Adipocyte (in vitro differentiated cells): ENCODE measurements at places on chromosomes 5 and 9.

DNA sequence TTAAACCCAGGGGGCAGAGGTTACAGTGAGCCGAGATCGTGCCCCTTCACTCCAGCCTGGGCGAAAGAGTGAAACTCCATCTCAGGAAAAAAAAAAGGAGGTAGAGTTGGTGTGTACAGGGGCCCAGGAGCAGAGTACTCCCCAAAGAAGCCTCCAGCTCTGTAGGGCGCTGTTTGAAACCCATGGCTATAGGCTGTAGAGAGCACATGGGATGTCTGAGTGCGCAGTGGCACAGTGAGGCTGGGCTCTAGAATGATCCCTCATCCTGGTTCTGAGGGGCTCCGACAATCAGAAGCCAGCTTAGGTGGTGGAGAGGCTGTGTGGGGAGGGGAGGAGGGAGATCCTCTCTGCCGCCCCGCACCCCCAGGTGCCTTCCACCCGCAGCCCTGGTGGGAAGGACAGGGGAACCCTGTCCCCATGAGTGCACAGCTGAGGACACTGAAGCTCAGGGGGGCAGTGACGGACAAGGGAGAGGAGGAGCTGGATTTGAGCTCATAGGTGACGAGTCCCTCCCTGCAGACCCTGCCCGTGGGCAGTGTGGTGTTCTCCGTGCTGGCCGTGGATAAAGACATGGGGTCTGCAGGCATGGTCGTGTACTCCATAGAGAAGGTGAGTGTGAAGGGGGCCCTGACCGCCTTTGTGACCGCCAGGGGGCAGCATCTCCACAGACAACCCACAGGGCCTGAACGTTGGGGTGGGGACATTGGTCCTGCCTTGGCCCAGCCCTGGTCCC is 24.6 kb downstream of the CDHR2 start:
- DNase-seq: peak; percentile 80

- no peak for DNase-seq
Measured at GRCh38 chr5:125700380-125700861, 722.8 kb upstream of the GRAMD2B start.

- peak; percentile 33 for DNase-seq
Measured at GRCh38 chr9:14383294-14383693, 69.4 kb upstream of the NFIB start.

- DNase-seq: peak; percentile 96
Measured at GRCh38 chr5:140400730-140401361, 787 bp upstream of the ANKHD1 start.

DNA sequence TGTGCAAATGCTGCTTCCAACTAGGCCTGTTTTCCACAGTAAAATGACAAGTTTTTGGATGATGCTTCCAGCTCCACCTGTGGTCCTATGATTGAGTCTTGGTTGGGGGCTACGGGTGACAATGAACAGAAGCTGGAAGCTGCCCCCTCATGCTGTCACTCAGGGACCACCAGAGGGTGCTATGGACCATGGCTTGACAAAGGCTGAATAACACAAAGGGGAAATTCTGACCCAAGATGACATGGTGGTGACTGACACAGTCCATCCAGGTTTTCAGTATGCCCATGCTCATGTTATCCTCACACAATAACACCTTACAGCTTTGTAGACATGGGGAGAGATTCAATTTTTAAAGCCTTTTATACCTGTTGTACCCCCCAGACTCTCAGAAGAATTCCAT is 23.9 kb upstream of the SAP30L start:
- DNase-seq: peak; percentile 15

DNA sequence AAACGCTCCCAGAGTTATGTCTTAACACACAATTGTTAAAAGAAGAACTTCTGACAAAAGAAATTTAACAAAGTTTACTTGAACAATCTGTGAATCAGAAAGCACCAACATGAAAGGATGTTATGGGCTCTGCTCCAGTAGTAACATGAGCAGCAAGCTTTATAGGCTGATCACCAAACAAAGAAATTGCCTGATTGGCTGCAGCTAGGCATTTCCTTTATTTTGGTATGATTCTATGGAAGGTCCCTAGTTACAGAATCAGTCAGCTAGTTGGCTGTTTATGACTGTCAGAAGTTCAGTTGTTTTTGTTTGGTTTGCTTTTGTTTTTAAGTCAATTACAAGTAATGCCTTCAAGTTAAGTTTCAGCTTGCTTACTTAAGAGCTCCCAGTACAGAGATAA is 102.4 kb upstream of the SMC2 start:
- DNase-seq: peak; percentile 9

- peak; percentile 35 for DNase-seq
Measured at GRCh38 chr9:19085295-19085694, 17.4 kb downstream of the HAUS6 start.

GRCh38 chr9:35791297-35791921 is at the start of gene NPR2:
Gene NPR2, plus strand, starts transcription at chr9:35791591. Its CDS starts 818 bp downstream, at chr9:35792409.
- peak; percentile 86 for DNase-seq

- DNase-seq: peak; percentile 9
Measured at GRCh38 chr5:104297076-104297475, 734.5 kb upstream of the NUDT12 start.

GRCh38 chr5:120465436-120465961 is 1.4 kb downstream of the PRR16 start:
- peak; percentile 81 for DNase-seq

DNA sequence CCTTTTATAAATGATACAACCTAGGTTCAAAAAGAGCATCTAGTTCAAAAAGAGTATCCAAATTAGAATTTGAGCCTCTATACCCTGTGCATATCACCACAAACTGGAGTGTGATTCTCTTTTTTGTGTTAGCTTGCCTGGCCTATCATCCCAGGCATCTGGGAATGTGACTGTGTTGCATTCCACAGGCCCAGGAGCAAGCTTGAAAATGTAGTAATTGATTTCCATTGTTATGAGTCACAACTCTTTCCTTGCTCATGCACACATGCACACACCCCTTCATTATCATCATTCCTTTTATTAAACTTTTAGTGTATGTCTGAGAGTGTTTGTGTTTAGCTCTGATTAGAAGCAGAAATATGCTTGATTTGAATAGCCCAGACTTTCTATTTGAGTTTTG is 75.2 kb downstream of the FCHO2 start:
- peak; percentile 84 for DNase-seq

DNA sequence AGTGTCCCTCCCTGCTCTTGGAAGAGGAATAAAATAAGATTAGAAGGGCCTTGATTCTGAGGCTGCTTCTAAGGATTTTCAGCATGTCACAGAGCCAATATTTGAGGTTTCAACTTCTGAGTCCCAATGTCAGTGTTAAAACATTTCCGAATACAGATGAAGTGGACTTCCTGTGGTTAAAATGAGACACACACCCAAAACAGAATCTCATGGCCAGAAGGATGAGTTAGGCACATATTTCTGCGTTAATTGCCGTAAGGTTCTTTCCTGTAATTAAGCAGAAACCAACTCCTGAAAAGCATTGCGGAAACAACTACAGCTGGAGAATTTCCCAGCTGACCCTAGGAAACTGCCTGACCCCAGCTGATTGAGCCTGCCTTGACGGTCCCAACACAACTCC is 10.4 kb upstream of the ZNF354B start:
- DNase-seq: no peak

- no peak for DNase-seq
Measured at GRCh38 chr5:54868511-54869483, 116.6 kb downstream of the ESM1 start.
